ENCODE measurements at places on chromosomes 4 and X. TPM values are rescaled to one million over a fixed set of nuclear protein-coding genes. Genes with fewer than 3 reads are reported as not detected.
A peak's percentile ranks its signal among the peaks of the same experiment; 100 is the strongest.

GRCh38 chr4:136864604-136865185 lies 667.6 kb downstream of the PCDH18 start:
- no peaks in the 10 kb centered on the region for H3K4me1 ChIP-seq
- H3K36me3 ChIP-seq: no peaks in the 10 kb centered on the region
- no peak overlapping the region for H3K4me3 ChIP-seq
- H3K27me3 ChIP-seq: no peaks in the 10 kb centered on the region
- no peak overlapping the region for H3K27ac ChIP-seq

GRCh38 chrX:22699581-22700091 lies 300.1 kb upstream of the DDX53 start:
- H3K27ac ChIP-seq: no peak overlapping the region
- no peaks in the 10 kb centered on the region for H3K27me3 ChIP-seq
- no peak overlapping the region for H3K4me3 ChIP-seq
- no peaks in the 10 kb centered on the region for H3K36me3 ChIP-seq
- DNase-seq: no peak

- peak overlapping the region; percentile 3 for H3K27ac ChIP-seq
- no peaks in the 10 kb centered on the region for H3K27me3 ChIP-seq
- H3K36me3 ChIP-seq: peaks cover 58% of the 10 kb centered on the region
- no peak for DNase-seq
- no peak overlapping the region for H3K4me3 ChIP-seq
Observed at GRCh38 chrX:139739138-139739537, 31.2 kb upstream of the MCF2 start.

GRCh38 chr4:37599092-37599790 lies 86.9 kb downstream of the RELL1 start:
- no peaks in the 10 kb centered on the region for H3K36me3 ChIP-seq
- H3K4me1 ChIP-seq: peaks cover 6% of the 10 kb centered on the region
- H3K27me3 ChIP-seq: no peaks in the 10 kb centered on the region
- DNase-seq: no peak
- no peak overlapping the region for H3K27ac ChIP-seq
- no peak overlapping the region for H3K4me3 ChIP-seq

DNA sequence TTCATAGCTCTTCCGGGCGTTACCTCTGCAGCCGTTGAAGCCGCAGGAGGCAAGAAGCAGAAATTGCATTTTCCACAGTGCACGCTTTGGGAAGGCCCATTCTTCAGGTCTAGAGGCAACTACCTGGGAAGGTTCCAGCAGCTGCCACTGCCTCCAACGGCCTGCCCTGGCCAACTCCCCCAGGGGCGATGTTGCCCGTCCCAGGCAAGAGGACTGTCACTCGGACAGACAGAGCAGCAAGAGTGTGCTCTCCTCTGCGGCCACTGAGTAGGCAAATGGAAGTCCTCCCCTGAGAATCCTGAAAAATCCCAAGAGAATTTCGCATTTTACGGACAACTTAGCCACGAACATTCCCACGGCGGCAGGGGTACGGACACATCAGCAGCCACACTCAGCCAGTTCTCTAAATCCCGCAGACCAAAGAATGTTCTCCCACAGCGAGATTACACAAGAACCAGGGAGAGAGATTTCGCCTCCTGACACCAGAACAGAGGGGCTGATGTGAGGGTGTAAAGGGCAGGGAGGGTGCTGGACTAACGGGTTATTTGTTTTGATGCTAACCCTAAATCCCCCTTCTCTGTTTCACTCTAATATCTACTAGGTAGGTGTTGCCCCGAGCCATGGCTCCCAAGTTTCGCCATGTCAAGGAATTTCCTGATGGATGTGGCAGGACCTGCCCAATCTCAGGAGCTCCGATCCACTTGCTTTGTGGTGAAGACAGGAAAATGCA lies 63.8 kb downstream of the SEPSECS start:
- no peaks in the 10 kb centered on the region for H3K36me3 ChIP-seq
- H3K27ac ChIP-seq: no peak overlapping the region
- H3K4me3 ChIP-seq: no peak overlapping the region
- no peak for DNase-seq
- H3K27me3 ChIP-seq: peaks cover 13% of the 10 kb centered on the region

GRCh38 chr4:79621061-79621460 lies 213.0 kb upstream of the GK2 start:
- H3K36me3 ChIP-seq: no peaks in the 10 kb centered on the region
- H3K27me3 ChIP-seq: peaks cover 3% of the 10 kb centered on the region
- no peak overlapping the region for H3K27ac ChIP-seq
- H3K4me1 ChIP-seq: peaks cover 5% of the 10 kb centered on the region
- H3K4me3 ChIP-seq: no peak overlapping the region

DNA sequence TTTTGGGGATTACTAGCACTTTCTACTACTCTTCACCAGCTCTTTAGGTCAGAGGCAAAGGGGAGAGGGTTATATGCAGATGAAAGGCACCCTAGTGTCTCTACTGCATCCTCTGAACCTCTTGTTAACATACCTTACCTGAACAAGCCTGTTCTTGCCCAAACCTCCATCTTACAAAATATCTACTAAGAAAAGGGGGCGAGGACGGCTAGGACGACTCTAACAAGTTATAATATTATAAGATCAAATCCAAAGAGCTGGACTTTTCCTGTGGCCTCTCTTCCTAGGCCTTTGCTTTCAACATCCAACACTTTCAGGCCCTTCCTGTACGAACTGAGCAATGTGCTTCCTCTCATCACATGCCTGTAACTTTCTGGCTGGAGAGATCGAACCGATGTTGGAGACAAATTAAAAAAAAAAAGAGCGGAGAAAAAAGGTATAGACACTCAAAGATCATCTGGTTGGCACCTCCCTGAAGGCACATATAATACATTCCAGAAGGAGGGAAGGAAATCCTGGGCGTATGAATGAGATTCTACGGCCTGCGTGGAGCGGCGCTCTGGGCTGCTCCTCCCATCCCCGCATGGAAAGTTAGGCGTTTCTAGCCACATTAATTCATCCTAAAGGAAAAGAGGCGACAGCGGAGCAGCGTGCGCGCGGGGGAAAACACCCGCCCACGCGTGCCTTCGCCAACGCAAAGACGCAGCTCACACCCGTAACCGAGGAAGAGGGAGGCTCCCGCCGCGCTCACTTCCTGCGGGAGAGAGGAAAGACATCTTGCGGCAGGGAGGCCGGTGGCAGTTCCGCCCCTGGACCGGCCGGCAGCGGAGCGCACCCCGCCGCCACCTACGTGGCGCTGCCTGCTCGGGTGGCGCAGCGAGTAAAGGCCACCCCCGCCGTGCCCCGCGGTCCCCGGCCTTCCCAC lies 808 bp downstream of the PRDM5 start:
- H3K4me3 ChIP-seq: peak overlapping the region; percentile 87
- DNase-seq: no peak
- H3K36me3 ChIP-seq: peaks cover 11% of the 10 kb centered on the region
- peaks cover under 1% of the 10 kb centered on the region for H3K27me3 ChIP-seq

- H3K36me3 ChIP-seq: no peaks in the 10 kb centered on the region
- H3K27me3 ChIP-seq: peaks cover 26% of the 10 kb centered on the region
- no peak for DNase-seq
- no peaks in the 10 kb centered on the region for H3K4me1 ChIP-seq
- no peak overlapping the region for H3K4me3 ChIP-seq
Observed at GRCh38 chr4:159042097-159042605, 60.7 kb upstream of the RAPGEF2 start.

DNA sequence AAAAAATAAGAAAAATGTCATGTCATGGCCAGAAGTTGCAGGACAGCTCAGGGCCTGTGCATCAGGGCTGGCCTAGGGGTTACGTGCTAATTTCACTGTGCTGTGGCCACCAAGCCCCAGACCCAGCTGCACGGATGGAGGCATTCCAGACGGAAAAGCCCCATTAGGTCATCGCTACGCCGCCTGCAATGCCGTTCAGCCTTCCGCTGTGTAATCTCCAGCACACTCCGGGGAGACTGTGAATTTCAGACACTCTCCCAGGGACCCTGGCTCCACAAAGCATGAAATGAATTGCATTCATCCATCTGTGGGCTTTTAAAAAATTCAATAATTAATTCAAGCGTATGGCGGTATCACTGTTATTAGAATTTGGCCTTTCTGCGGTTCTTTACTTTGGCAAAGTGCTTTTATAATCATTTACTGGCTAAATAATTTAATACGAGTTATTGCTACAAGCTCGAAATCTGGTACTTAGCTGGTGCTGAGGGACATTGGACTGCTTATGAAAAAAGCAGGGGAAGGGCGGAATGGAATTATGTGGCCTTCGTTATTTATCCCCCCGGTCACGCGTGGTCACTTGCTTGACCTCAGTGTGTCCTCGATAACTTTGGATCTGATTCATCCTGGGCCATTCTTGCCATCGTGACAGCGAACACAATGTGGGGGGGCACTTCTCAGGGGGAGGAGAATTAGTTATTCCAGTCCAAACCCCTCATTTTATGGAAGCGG lies 9.0 kb upstream of the NSG1 start:
- H3K27ac ChIP-seq: no peak overlapping the region
- no peak for DNase-seq
- no peak overlapping the region for H3K4me3 ChIP-seq
- no peaks in the 10 kb centered on the region for H3K27me3 ChIP-seq

DNA sequence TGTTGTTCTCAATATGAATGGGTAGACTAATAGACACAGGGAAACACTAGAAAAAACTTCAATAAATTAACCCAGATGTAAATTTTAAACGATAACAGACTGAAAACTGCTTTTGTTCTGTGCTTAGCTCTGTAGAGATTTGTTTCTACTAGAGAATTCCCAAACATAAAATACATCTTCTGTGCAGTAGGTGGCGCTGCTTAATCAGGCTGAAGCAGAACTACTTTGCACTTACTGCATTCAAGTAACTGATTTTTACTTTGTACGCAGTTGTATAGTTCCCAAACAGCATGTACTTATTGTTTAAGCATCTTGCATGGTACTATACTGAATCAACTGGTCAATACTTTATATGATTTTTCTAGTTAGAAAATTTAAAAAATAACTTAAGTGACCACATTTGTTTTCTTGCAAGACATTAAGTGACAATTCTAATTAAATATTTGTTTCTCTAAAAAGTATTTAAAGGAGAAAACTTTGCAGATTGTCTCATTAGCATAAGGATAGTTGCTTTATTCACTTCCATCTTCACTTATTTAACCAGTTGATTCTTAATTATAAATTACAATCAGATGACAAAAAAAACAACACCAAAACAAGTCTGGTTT lies 490.6 kb downstream of the IL15 start:
- no peak overlapping the region for H3K27ac ChIP-seq
- H3K36me3 ChIP-seq: peaks cover 17% of the 10 kb centered on the region
- peaks cover 26% of the 10 kb centered on the region for H3K4me1 ChIP-seq
- H3K4me3 ChIP-seq: no peak overlapping the region

- H3K27ac ChIP-seq: no peak overlapping the region
- H3K4me3 ChIP-seq: no peak overlapping the region
- H3K27me3 ChIP-seq: no peaks in the 10 kb centered on the region
- H3K36me3 ChIP-seq: no peaks in the 10 kb centered on the region
- no peaks in the 10 kb centered on the region for H3K4me1 ChIP-seq
- DNase-seq: no peak
Observed at GRCh38 chr4:28350485-28350884, 1489.8 kb downstream of the STIM2 start.

DNA sequence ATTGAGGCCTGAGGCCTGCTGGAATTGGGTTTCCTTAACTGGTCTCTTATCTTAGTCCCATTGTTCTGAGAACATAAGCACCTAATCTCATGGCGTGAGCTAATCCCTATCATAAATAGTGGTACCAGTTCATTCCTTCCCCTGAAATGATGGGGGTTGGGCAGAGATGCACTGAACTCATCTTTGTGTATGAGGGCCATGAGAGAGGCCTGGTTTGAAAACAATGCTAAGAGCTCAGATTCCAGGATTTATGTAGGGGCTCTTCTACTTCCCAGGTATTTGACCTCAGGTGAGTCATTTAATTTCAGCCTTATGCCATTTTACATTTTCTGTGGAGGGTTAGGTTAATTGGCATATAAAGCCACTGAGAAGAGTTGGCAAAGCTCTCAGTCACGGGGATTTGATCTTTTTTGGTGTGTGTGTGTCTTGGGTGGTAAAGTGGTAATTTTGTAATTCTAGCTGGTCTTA lies 4.4 kb downstream of the RBM3 start:
- DNase-seq: no peak
- H3K36me3 ChIP-seq: peaks cover 3% of the 10 kb centered on the region
- no peak overlapping the region for H3K4me3 ChIP-seq
- no peaks in the 10 kb centered on the region for H3K27me3 ChIP-seq
- peaks cover 22% of the 10 kb centered on the region for H3K4me1 ChIP-seq

- H3K27me3 ChIP-seq: peaks cover 7% of the 10 kb centered on the region
- H3K27ac ChIP-seq: no peak overlapping the region
- DNase-seq: no peak
Observed at GRCh38 chr4:139607502-139608060, 51.6 kb upstream of the SETD7 start.

DNA sequence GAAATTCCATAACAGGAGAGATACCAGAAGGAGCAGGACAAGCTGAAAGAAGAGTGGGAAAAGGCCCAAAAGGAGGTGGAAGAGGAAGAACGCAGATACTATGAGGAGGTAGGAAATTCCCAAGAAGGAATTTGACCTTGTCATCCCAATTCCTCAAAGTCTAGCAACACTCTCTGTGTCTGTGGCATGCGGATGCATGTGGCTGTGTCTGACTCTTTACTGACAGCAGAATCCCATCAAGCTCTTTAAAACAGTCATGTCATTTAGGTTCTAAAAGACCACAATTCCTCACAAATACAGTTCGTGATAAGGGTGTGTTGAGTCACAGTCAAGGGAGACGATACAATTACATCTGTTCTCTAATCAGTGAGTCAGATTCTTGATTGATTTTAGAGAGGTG lies 68.5 kb downstream of the PHOX2B start:
- H3K27ac ChIP-seq: no peak overlapping the region
- no peaks in the 10 kb centered on the region for H3K4me1 ChIP-seq
- H3K36me3 ChIP-seq: no peaks in the 10 kb centered on the region
- peaks cover 1% of the 10 kb centered on the region for H3K27me3 ChIP-seq

DNA sequence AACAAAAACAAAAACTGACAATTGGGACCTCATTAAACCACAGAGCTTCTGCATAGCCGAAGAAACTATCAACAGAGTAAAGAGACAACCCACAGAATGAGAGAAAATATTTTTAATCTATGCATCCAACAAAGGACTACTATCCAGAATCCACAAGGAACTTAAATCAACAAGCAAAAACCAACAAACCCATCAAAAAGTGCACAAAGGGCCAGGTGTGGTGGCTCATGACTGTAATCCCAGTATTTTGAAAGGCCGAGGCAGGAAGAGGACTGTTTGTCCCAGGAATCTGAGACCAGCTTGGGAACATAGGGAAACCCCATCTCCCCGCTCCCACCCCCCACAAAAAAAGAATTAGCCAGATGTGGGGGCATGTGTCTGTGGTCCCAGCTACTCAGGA lies 10.7 kb downstream of the C4orf51 start:
- no peak for DNase-seq
- no peaks in the 10 kb centered on the region for H3K27me3 ChIP-seq
- no peak overlapping the region for H3K4me3 ChIP-seq
- H3K4me1 ChIP-seq: no peaks in the 10 kb centered on the region

Gene ZIC3
- total RNA-seq: not detected

Gene AFF2
- 2.0 TPM for total RNA-seq

Gene EPGN
- total RNA-seq: not detected

Gene RGN
- not detected for total RNA-seq
